ENCODE measurements at places on chromosomes 5 and 9.

DNA sequence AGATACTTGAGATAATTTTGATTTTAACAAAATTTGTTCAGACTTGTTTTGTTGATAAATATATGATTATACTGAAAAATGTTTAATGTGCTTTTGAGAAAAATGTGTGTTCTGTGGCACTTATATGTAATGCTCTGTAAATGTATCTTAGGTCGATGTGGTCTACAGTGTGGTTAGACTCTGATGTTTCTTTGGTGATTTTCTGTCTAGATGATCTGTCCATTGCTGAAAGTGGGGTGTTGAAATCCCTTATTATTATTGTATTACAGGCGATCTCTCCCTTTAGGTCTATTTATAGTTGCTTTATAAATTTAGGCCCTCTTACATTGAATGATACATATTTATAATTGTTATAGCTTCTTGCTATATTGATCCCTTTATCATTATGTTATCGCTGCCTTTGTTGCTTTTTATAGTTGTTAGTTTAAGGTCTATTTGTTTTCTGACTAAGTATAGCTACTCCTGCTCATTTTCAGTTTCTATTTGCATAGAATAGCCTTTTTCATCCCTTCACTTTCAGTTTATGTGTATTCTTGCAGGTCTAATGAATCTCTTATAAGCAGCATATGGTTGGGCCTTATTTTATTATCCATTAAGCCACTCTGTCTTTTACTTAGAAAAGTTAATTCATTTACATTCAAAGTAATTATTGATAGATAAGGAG, 124.3 kb downstream of the MRPS30 start:
- DNase-seq, result no peak

- no peak for DNase-seq
These were observed 593.2 kb upstream of the CLINT1 start for GRCh38 chr5:158451993-158452672.

DNA sequence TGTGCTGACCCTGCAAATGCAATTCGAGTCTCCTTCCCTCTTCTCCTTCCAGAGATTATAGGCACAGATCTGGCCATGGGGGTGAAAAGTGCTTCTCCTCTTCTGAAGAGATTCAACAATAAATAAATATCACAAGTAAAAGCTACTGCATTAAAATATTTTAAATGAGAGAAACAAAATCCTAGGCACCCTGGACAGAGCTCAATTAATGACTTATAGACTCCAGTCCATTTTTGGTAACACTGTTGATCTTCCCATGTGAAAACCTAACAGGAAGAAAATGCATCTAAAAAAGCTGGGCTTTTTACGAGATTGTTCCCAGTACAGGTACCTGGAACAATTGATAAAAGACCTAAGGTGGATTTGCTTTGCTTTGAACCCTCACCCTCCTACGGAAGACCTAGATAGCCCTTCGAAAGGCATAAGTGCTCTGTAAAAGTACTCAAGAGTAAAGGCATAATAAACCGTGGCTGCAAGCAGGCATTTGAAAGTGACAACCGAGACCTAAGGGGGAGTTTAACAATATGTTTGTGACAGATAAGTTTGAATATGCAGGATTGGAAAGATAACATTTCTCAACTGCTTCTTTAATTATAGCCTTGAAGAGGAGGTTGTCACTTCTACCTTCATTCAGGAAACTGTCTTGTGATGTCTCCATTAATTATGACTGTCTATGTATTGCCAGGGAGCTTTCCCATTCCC, 29.4 kb upstream of the MED10 start:
- DNase-seq, result no peak

DNA sequence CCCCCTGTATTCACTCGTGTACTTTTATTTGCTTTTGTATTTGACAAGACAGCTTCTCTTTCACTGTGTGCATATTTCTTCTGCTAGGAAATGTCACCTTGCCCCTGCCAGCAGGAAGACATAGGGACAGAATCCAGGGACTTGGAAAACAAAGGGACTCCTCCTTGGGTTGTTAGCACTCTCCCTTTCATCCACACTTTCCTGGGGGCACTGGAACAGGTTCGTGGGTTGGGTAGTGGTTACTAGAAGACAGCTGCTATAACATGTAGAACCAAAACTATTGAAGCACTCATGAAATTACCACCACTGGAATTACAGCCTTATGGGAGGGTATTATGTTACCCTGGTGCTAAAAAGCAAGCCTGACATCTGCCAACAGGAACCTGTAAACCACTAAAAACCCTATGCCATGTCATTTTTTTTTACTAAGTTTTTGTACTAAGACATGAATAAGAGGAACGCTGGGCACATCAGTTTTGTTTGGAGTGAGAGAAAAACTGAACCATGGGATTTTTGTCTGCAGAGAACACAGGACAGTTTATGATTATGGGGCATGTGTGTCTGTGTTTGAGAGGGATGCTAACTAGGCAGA, 4.7 kb upstream of the CCL28 start:
- no peak for DNase-seq

GRCh38 chr5:58322453-58322852, 137.4 kb downstream of the PLK2 start:
- DNase-seq, result no peak

GRCh38 chr9:18348083-18348475, 125.9 kb upstream of the ADAMTSL1 start:
- DNase-seq, result no peak
